H9 (cell line): ENCODE measurements at places on chromosomes 2 and 18.

DNA sequence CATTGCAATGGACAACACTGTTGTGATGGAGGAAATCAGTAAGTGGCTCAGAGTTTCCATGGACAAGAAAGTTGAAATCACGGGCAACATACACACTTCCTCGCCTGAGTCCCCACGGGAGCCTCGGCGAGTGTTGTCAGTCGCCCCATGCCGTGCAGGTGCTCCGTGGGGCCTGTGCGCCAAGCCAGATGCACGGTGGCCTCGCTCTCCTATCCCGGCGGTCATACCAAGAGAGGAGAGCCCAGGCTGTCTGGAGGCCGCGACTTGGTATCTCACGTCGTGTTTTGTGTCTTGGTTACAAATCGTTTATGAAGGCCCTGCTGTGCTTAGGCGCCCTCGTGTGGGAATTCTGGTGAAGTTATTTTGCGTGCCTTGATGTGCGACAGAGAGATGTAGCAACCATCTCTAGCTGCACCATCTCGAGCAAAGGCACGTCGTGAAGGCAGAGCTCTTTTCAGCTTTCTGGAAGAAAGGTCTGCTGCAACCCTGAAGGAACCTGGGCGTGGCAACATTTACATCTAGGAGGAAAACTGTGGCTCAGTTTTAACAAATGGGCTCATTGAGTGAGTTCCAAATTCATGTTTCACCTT lies 21.8 kb downstream of the ATG4B start:
- peak; percentile 72 for DNase-seq

GRCh38 chr2:143263066-143263625 lies 133.9 kb downstream of the ARHGAP15 start:
- DNase-seq = peak; percentile 38

DNA sequence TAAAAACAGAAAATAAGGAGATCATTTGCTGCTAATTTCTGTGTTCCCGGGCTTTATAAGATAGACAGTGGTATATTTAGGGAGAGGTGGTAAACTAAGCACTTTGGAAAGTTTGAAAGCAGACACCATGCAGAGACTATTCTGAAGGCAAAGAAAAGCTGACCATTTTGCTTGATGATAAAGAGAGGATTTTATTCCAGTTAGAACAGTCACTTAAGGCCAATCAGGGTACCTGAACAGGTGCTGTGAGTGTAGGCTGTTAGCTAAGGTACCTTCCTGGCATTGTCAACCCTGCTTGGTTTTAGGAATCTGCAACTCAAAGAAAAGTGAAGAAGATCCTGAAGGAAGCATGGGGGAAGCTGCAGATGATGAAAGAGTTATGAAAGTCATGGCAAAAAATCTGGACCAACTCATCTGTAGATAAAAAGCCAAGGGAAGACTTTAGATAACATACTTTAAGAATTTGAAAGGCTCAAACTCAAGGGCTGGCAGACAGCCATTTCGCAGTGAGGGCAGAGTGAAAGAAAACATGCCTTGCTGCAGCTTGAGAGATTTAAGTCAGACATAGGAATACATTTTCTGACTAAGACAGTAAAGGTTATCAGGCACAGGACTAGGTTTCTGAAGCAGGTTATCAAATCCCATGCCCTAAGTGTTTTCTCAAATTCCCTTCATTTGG lies 80.1 kb upstream of the ARL5A start:
- DNase-seq = no peak

DNA sequence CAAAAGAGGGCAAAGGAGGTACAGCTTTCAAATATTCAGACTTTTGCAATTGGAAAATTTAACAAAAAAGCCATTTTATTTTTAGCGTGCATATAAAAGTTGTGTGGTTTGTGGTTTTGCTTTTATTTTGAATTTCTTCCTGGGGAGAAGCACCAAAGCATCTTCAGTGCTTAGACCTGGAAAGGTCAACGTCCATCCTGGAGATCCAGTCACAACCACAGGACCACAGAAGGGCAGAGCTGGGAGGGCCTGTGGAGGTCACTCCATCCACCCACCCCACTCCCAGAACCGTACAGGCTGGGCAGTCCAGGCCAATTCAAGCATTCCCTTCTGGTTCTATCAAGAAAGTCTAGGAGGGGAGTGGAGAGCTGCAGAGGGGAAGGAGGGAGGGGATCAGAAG lies 43.8 kb downstream of the MPHOSPH10 start:
- DNase-seq = no peak

GRCh38 chr2:239917125-239917956 lies 107.8 kb downstream of the NDUFA10 start:
- peak; percentile 12 for DNase-seq

DNA sequence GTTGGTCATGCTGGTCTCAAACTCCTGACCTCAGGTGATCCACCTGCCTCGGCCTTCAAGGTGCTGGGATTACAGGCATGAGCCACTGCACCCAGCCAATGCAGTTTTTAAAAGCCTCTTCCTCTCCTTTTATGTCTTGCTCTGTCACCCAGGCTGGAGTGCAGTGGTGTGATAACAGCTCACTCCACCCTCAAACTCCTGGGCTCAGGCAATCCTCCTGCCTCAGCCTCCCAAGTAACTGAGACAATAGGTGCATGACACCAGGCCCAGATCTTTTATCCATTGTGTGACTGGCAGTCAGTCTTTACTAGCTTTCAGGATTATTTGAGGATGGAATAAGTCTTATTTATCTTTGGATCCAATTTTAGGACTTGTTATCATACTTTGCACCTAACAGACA lies 13.2 kb downstream of the KCTD18 start:
- no peak for DNase-seq

DNA sequence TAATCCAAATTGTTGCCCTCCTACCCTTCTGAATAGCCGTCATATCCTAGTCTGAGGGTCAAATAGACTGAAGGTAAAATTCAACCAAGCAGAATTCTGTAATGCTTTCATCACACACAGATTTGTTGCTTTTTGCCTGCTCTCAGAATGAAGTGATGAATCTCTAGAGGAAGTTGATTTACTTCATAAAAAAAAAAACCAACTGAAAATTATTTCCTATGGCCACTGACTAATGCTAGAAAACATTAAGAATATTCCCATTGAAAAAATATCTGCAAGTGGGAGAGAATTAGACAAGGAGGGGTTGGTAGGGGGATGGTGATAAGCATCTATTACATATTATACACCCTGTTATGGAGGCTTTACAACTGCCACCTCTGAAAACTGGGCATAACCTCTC lies 2.3 kb upstream of the IL1RL2 start:
- no peak for DNase-seq

DNA sequence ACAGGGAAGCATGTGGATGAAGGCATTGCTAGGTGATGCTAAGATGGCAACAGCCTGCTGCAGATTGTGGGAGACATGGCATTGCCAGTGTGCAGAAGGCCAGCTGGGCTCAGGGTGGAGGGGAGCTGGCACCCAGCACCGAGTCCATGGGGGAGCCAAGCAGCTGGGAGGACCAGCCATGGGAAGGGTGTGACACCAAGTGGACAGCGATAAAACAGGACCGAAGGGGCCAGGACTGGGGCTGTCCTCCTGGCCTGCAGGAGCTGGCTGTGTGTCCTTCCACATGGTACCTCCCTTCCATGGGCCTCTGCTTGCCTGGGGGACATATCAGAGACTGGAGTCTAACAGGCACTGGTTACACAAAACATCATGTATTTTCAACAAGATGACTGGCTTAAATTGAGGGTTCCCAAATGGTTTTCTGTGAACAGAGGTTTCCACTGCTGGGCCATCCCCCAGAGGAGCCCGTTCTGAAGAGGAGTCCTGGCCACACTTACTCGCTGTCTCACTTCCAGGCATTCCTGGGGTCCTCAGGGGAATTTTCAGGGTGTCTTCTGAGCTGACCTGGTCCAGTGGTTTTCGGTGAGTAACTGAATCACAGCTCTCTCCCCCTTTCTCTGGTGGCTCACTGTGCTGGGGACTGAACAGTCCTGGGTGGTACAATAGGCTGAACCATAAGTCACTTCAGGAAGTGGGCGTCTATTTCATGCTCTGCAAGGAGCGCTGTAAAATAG lies 60.4 kb upstream of the TNP1 start:
- DNase-seq = no peak

GRCh38 chr18:76456823-76457222 lies 38.2 kb downstream of the ZNF516 start:
- DNase-seq = no peak
